ENCODE measurements at places on chromosomes 16 and 17. TPM values are rescaled to one million over a fixed set of nuclear protein-coding genes. Genes with fewer than 3 reads are reported as not detected.

The SDR42E2 gene
- total RNA-seq: not detected

The CSH2 gene
- total RNA-seq: not detected

The ZG16B gene
- total RNA-seq: 15.5 TPM

DNA sequence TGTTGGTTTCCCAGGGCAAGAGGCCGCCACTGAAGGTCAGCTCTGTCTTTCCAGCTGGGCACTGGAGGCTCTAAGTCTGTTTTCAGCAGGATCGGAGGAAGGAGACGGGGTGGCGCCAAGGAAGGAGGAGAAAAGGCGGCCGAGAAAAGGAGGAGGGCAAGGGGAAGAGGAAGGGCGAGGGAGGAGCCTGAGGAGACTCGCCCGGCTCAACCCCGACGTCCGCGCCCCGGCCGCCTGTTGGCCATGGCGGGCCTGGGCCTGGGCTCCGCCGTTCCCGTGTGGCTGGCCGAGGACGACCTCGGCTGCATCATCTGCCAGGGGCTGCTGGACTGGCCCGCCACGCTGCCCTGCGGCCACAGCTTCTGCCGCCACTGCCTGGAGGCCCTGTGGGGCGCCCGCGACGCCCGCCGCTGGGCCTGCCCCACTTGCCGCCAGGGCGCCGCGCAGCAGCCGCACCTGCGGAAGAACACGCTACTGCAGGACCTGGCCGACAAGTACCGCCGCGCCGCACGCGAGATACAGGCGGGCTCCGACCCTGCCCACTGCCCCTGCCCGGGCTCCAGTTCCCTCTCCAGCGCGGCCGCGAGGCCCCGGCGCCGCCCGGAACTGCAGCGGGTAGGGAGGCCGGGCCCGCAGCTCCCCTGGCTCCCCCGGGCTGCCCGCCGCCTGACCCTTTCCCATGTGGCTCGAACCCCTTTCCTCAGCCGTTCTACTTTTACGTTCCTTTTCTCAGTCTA lies at the start of gene RNF135:
TSS of gene RNF135 (plus strand) at position 209 of the 737 bp plus-strand sequence. CDS start at position 244, 35 bp downstream.
- H3K27ac ChIP-seq: peak within 1 kb of the TSS; percentile 85
- peak within 1 kb of the TSS; percentile 80 for H3K4me3 ChIP-seq
- peaks cover 40% of the 10 kb centered on the region for H3K36me3 ChIP-seq
- H3K4me1 ChIP-seq: peaks cover 16% of the 10 kb centered on the region
- peak; percentile 85 for DNase-seq

DNA sequence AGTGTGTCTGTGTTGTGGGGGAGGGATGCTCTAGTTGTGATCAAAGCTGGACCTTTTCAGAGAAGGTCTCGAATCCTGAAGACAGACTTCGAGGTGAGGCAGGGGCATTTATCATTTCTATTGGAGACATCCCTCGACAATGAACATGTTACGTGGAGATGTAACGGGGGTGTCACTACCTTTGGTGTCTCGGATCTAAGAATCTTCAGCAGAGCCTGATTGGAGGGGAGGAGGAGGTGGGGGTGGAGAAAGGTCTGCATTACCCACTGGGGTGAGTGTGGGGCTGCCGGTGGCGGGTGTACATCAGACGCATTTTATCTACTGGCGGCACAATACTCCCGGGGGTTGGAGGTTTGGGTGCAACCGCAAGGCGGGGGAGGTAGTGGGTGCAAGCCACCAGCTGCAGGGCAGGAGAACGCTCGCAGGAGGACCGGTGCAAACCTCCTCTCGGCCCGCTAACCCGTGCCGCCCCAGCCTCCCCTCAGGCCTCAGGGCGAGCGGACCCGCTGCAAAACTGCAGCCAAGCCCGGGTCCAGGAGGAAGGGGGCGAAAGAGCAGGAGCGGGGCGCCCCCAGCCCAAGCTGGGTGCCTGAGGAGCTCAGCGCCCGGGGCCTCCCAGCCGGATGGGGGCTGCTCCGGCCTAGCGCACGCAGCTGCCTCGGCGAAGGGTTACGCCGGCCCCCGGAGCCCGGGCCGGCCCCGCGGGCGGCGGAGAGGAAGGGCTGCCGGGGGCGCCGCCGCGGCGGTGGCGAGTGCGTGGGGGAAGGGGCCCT lies 735 bp downstream of the ZNF652 start:
- H3K27me3 ChIP-seq: no peaks in the 10 kb centered on the region
- H3K36me3 ChIP-seq: peaks cover 22% of the 10 kb centered on the region
- peak overlapping the region; percentile 74 for H3K4me3 ChIP-seq
- H3K4me1 ChIP-seq: peaks cover 36% of the 10 kb centered on the region
- DNase-seq: peak; percentile 49
- peak overlapping the region; percentile 88 for H3K27ac ChIP-seq

GRCh38 chr16:55505333-55506015 lies 3.4 kb upstream of the LPCAT2 start:
- no peak overlapping the region for H3K27ac ChIP-seq
- peaks cover 40% of the 10 kb centered on the region for H3K4me1 ChIP-seq
- no peak for DNase-seq
- peaks cover 28% of the 10 kb centered on the region for H3K27me3 ChIP-seq
- peaks cover 9% of the 10 kb centered on the region for H3K36me3 ChIP-seq
